ENCODE measurements at places on chromosomes 2 and 18.
A peak's percentile ranks its signal among the peaks of the same experiment; 100 is the strongest.

DNA sequence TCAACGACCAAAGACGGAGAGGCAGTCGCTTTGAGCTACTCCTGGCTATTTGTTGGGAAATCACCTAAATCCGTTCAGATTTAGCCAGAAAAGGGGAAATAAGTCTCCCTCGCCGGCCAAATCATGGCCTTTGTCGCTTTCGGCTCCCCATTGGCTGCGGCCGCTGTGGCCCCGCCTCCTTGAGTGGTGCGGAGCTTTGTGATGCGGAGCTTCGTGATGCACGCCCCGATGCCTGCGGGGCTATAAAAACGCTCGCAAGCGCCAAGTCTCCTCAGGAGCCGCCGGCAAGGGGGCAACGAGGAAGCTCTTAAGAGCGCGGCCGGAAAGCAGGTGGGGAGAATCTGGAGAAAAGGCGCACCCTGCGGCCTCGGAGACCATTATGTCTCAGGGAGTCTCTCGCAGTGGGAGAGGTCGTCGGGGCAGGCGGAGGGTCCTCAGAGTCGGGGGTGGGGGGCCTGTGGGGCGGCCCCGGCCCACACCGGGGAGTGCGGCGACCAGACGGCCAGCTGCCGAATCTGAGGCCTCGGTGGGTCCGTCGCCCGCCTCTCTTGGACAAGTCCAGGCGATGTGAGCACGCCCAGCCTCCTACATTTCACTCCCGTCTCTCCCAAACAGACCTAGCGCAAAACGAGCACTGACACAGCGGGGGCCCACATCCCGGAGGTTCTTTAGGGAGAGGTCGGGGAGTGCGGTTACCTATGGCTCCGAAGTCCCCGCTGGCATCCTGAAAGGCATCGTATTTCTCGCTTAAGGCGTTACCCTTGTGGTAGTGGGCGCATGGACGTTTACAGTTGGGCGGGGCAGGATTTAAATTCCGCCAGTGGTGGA, at the start of gene CABYR:
Gene CABYR, plus strand, starts transcription at position 274 of the 828 bp plus-strand sequence. CDS start 4,053 bp downstream, outside the sequence.
- DNase-seq = peak; percentile 52

DNA sequence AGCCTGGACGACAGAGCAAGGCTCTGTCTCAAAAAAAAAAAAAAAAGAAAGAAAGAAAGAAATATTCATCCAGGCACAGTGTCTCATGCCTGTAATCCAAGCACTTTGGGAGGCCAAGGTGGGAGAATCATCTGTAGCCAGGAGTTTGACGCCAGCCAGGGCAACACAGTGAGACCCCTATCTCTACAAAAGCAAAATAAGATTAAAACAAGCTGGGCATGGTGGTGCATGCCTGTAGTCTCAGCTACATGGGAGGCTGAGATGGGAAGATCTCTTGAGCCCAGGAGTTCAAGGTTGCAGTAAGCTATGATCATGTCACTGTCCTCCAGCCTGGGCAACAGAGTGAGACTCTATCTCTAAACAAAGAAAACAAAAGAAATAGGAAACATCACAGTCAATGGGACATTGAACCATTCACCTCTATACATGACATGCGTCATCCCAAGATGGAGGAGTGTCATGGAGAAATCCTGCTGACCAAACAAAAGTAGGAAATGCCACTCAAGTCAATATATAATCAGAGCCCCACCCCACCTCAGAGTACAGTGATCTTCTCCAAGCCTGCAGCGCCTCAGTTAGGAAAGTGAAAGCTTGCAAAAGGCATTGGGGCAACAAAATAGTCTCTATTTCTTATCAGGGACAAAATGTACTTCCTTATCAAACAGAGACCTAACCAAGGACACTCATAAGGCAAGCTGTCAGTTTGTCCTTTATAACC, 9.8 kb downstream of the FEV start:
- DNase-seq = no peak

- peak; percentile 47 for DNase-seq
These were observed 4.2 kb upstream of the CAPN14 start for GRCh38 chr2:31221544-31221943.

DNA sequence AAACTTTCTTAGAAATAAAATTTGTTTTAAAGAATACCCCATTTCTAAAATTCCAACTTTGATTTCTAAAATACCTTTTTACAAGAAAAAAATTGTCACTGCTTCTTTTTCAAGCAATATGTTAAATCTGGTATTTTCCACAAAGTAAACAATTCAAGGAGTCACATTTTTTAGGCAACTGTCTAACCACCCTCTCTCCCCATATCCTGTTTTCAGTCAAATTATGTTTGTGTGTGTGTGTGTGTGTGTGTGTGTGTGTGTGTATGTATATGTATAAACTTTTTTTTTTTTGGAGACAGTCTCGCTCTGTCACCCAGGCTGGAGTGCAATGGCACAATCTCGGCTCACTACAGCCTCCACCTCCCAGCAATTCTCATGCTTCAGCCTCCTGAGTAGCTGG, 59.3 kb downstream of the ADNP2 start:
- no peak for DNase-seq

- no peak for DNase-seq
These were observed 5.2 kb downstream of the EML6 start for GRCh38 chr2:54728669-54729120.

GRCh38 chr2:229408356-229408755, 137.3 kb upstream of the PID1 start:
- DNase-seq = no peak

DNA sequence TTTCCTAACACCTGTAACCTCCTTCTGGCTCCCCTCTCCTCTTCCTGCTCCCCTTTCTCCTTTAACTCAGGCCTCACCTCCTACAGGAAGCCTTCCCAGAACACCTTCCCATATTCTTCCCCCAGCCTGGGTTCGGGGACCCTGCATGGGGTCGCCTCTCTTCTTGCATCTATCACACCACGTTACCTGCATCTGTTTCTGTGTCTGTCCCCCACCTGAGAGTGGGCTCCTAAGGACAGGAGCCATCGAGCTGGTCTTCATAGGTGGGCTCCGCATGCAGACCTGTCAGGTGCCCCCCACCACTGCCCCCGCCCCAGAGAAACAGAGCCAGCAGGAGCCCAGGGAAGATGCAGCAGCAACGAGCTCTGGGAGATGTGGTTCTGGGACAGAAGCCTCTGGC, 123.2 kb upstream of the GLI2 start:
- DNase-seq = no peak

DNA sequence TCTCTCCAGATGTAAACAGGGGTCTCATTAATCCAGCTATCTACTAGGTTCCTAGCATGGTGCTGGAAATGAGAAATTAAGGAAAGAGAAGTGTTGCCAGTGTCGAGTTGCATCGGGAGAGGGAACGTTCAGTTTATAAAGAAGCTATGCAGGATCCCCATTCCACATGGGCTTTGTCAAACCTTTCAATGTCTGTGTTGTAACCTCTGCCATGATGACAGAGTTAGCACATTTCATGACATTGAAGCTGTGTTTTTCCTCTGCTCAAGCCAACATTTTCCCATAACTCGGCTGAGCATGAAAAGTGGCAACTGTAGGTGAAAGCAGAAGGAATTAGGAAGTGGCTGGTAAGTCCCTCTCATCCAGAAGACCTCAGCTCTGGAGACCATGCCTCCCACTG, 133.4 kb downstream of the WDSUB1 start:
- DNase-seq = no peak

GRCh38 chr2:190603374-190603773, 45.5 kb upstream of the NAB1 start:
- no peak for DNase-seq

GRCh38 chr18:61893971-61894750, 1.4 kb upstream of the RNF152 start:
- peak; percentile 52 for DNase-seq

DNA sequence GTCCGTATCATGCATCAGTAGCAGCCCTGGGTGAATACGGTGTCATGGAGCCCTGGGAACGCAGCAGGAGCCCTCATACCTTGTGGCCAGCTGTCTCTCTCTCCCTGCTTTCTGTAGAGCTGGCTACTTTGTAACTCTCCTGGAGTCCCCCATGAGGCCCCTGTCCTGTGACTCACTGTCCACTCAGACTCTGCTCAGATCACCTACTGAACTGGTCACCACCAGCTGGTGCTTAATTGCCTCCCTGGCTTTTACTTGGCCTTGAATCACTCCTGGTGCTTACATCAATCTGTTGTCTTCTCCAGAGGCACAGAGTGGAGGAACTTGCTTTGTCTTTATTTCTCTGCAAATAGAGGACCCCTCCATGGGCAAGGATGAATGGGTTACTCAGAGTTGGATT, 172.7 kb downstream of the HRH4 start:
- no peak for DNase-seq

GRCh38 chr18:7369006-7369405, 138.1 kb downstream of the LRRC30 start:
- DNase-seq = no peak

- peak; percentile 2 for DNase-seq
These were observed 462.5 kb upstream of the FSHR start for GRCh38 chr2:49616800-49617199.
